Breast epithelium (tissue), 4 donors: ENCODE measurements at places on chromosomes 1 and 21.

DNA sequence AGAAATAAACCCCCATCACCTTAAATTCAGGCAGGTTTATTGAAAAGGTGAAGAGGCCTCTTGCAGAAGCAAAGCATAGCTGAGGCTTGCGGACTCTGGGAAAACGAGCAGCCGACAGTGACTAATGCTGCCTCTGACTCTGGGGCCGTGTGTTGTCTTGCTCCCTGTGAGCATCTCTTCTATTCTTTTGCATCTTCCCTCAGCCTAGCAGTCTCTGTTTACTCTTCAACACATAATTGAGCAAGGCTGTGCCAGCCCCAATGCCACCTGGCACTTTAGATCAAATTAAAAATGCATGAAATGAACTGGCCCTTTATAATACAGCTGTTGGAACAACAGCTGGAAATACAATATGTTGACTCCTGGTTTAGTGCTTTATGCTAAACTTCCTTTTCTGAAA lies 18.4 kb upstream of the REG4 start:
- no peak for DNase-seq

- no peak for DNase-seq
Observed at GRCh38 chr1:203271962-203272632, 33.2 kb upstream of the BTG2 start.

DNA sequence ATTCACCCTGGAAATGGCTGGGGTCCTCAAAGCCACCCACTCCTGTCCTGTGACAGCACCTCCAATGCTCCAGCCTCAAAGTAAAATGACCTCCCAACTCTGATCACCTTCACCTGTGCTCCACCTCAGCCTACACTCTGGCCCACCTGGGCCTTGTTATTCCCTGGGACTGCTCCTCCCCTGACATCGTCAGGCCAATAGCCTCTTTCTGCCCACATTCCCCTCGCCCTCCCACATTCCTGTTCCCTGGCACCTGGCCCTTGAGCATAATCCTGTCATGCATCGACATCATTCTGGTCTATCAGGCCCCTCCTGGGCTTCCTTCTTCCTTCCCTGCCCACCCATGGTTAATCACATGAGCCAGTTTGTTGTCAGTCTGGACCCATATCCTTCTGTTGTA lies 13.2 kb upstream of the BCAR3 start:
- no peak for DNase-seq

GRCh38 chr1:44532567-44532944 lies 127.5 kb downstream of the RNF220 start:
- DNase-seq: no peak
